ENCODE measurements at places on chromosomes 3 and 15.

GRCh38 chr15:51735228-51736010 is 2.0 kb downstream of the LYSMD2 start:
- no peak for DNase-seq

DNA sequence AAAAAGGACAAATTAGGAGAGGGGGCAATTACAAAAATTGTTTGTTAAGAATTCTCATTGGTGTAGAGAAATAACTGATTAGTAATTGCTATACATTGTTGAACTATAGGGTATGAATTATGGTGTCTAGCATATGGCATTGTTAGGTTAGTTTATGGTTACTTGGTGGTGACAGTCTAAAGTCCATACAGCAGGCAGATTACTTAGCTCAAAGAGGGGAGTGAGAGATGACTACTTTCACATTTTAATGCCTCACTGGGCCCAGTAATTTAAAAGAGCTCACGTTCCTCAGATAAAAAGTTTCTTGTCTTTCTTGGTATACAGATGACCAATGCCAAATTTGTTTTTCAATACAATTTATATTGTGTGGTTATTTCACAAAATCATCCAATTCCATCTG is 112.4 kb upstream of the NEDD4 start:
- no peak for DNase-seq

DNA sequence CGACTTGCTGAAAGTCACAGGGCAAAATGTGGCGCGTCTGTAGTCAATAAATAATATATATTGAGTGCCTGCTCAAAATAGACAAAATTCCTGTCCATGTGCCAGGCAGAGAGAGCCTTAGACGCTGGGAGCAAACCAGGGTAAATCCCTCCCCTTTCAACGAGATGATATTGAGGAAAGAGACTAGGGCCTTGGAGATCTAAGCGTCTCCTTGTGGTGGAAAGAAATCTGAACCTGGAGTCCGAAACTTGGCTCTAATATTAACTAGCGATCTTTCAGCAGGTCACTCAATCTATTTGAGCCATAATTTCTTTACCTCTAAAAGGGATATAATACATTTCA is 348 bp upstream of the DPP8 start:
- no peak for DNase-seq

- DNase-seq, result no peak
These were observed 427.2 kb upstream of the THBS1 start for GRCh38 chr15:39153716-39154115.

GRCh38 chr15:85684174-85684710 is 110.5 kb downstream of the KLHL25 start:
- no peak for DNase-seq

DNA sequence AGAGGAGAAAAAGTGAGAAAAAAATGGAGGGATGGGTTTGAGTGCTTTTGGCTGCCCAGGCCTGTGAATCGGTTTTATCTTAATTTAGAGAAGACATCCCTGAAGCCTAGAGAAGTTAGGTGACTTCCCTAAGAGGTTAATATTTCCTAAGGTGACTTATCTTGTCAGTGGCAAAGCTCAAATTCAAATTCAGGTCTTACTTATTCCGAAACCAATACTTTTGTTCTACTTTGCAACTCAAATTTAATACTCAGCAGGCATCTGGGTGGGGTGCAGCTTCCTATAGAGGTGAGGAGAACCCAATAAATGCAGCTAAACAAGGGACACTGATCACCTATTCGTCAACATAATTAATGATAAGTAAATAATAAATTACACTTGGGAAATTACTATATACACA is 54.9 kb upstream of the MYRIP start:
- DNase-seq, result no peak

Measured in WERI-Rb-1 (cell line).